ENCODE measurements at places on chromosomes 2 and 18.

GRCh38 chr18:78768656-78769501 lies 210.7 kb upstream of the SALL3 start:
- no peak for DNase-seq

- no peak for DNase-seq
Measured at GRCh38 chr2:119251652-119252051, 28.0 kb downstream of the STEAP3 start.

DNA sequence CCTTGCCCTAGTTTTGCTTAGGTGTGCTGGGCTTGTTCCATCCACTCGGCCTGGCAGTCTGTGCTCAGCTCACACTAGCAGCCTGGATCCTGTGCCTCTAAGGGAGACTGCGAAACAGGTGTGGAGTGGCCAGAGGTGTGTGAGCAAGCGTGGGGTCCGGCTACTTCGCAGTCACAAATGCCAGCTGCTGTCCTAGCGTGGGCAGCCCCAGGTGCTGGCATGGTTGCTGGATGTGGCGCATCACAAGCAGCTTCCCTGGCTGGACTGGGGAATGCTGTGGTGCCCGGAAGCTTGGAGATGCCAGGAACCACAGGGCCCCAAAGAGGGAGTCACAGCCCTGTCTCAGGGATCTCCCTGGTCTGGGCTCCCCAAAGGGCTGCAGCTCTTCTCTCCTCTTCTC lies 119.0 kb upstream of the TMEFF2 start:
- no peak for DNase-seq

- DNase-seq: no peak
Measured at GRCh38 chr2:241125626-241126025, 23.5 kb upstream of the MTERF4 start.

DNA sequence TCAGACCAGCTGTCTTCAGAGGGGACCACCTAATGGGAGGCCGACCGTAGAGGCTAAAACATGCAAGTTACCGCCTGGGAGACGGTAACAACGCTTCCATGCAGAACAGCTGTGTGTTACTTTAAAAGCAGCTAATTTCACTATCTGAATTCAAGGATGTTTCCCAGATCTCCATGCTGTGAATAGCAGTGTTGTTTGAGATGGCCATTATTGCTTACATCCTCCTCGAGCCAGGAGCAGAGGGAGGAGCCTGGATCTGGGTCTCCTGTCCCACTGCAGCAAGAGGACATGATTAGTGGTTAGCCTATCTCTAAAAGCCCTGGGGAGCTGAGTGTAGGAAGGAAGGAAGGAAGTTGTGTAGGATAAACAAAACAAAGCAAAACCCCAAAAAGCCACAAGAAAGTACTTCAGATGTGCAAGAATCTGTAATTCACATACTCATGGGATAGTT lies 50.9 kb downstream of the ACTR2 start:
- DNase-seq: no peak

DNA sequence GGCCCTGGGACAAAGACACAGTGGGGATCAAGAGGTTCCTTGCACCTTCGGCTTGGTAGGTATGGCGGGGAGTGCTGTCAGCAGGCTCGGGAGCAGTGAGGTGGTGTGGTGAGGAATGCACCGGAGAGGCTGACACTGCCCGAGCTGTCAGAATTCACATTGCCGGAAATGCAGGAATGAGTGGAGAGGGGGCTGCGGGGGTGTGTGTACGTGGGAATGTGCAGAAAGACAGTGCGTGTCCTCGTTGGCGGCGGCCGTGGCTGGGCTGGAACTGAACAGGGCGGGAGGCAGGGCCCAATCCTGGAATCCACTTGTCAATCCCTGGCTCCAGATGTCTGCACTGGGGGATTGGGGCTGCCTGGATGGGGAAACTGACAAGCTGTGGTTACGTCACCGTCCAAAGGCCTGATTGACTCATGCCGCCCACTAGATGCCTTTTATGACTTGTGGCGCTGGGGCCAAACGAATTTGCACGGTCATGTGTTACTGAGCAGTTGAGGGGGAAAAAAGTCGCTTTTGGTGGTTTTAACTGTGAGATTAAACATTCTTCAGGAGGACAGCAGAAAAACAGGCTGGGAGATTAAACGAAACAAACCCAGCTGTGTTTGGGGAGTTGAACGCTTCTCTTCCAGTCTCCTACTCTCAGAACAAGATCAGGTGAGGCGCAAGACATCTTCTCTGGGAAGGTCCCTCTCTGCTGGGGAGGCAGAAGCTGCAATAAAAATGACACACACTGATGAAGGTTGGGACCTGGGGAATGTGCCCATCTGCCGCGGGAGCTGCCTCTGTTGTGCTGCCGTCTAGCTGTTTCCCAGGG lies 189.4 kb upstream of the GLI2 start:
- no peak for DNase-seq

DNA sequence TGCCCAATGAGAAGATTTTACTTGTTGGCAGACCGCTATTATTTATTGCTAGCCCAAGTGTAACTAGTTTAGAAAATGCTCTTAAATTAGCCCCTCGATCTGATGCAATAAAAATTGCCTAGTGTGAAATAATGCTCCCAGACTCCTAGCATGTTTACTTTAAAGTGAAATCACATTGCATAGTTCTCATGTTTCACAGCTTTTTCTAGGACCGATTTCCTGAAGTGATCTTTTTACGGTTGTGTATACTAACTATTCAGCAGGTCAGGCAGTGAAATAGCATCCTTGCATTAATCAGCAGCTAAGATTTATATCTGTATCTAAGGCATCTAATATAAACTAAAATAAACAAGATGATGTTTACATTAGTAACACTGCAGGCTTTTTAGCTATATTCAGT lies 52.4 kb downstream of the PMS1 start:
- DNase-seq: no peak

- no peak for DNase-seq
Measured at GRCh38 chr18:6941996-6942395, 175.6 kb downstream of the LAMA1 start.
